ENCODE measurements at places on chromosomes 13 and 19.

- no peak for DNase-seq
Measured at GRCh38 chr19:55386493-55386971, 800 bp downstream of the RPL28 start.

GRCh38 chr19:29614780-29615179 lies 8.7 kb downstream of the POP4 start:
- no peak for DNase-seq

DNA sequence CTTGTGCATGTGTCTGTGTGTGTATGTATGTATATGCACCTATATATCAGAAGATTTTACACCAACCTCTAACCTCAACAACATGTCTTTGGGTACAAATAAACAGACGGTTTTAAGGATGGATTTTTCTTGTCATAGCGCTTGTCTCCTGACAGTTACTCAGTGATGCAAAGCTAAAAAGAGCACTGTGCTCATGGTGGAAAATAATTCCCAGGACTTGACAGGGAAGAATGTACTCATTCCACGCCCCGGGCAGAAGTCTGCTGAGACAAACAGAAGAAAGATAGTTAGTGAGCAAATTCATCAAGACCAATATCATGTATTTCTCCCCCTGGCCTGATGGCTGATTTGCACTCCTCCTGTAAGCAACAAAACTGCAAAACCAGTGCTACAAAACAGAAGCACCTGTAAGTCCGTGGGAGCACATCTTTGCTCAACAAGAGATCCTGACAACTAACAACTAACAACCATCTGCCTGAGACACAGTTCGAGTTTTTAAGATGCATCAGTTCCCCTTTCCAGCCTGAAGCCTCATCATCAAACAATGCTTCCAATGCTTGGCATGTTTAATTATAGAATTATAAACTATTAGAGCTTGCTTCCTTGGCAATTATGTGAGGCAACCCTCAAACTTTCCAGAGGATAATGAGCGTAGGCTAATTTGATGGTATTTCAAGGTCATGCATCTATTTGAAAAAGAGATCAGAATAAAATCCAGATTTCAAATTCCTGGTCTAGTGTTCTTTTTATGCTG lies 812.7 kb upstream of the MIR17HG start:
- peak; percentile 65 for DNase-seq

DNA sequence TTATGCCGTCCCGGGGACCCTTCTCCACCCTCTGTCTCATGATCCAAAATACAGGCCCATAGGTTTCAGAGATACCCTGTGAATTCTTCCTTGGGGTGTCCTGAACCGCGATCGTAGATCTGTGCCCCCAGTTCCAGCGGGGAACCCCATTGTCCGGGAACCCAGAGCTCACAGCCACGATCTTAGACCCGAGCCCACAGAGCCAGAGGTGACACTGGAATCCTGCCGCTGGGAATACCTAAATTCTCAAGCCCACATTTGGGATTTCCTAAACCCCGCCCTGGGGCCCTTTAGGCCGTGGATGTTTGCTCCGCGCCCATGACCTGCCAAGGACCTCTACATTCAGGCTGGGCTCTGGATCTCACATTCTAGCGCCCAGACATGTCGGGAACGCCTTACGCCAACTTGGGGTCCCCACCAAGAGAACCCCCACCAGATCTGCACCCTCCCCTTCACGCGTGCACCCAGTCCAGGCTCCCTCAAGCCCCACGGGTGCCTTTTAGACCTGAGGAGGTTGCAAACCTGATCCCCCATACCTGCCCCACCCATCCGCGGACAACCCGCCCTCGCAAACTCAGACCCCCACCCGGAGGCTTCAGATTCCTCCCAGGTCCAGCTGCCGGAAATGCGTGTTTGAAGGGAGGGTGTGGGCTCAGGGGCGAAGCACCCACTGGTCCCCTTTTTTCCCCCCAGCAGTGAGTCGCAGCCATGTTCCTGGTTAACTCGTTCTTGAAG lies 605 bp downstream of the CAPNS1 start:
- DNase-seq, result peak; percentile 81

GRCh38 chr13:32253911-32254399 lies 61.2 kb downstream of the ZAR1L start:
- no peak for DNase-seq

DNA sequence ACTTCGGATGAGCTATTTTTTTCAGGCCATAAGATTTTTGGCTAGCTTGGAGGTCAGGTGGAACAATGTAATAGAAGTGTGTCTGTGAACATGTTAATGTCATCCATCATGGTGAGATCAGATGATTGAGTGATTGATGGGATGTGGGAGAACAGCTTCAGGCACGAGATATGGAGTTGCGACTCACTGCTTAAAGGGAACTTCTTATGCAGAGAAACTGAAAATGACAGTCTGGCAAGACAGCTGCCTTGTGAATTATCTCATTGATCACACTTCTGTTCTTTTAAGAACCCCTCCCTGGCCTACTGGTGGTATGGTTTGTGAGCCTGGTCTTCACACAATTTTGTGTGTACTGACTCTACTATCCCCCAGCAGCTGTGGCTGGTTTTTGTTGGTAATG lies 96.0 kb downstream of the OLFM4 start:
- DNase-seq, result no peak

DNA sequence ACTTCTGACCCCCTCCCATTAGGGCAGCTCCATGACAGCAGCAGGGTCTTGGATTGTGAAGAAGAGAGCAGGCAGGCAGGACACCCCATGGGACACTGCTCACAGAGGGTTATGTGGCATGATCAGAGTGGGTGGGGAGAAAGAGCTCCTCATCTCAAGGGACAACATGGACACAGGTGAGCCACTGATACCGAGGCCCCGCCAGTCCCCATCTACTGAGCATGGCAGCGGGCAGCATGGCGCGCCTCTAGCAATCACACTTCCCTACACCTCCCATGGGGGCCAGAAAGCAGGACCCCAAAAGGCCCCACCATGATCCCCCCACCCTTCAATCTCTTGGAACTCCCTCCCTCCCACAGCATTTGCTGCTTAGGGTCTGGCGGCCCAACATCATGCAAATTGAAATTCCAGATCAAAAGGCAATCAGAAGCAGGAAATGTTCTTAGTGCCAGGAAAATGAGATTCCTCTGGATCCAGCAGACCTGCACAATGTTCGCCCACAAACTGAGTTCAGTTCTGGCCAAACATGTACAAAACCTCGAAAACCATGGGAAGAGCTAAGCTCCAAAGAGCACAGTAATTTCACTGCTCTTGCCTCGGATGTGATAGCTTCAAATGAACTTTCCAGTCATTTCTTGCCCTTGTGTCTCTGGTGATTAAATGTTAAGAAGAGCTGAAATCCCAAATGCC lies 14.8 kb downstream of the DOCK9 start:
- DNase-seq, result no peak

- no peak for DNase-seq
Measured at GRCh38 chr13:107942030-107942617, 273.2 kb downstream of the LIG4 start.

DNA sequence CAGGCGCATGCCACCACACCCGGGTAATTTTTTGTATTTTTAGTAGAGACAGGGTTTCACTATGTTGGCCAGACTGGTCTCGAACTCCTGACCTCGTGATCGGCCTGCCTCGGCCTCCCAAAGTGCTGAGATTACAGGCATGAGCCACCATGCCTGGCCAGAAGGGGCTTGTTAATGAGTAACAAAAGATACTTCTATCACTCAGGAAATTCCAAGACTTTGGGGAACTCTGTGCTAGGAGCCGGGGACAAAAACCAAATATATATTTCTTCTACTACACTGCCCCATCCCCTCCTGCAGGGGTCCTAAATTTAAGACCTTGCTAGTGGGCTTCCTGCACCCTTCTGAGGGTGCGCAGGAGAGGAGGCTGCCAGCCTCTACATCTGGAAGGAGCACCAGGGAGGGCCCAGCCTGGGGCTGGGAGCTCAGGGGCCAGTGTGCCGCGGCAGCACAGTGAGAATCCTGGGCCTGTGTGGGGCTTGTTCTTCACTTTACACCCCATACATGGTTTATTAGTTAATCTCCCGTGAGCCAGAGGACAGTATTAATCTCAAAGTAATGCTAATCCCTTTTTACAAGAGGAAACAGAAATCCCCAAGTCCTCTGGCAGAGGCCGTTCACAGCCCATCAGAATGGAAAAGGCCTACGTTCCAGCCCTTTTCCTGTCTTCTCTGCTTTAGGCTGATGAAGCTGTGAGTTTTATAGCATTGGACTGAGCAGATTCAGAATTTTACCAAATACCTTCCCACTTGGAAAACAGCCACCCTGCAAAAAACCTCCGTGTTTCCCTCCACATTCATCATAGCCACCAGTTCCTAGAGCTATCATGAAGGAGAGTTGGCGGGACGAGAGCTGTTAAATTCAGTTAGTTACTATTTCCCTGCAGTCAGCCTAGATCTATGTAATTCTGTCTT lies 44.4 kb upstream of the NPAS1 start:
- DNase-seq, result peak; percentile 52

GRCh38 chr19:6693681-6694080 lies 23.7 kb upstream of the TNFSF14 start:
- DNase-seq, result no peak

- no peak for DNase-seq
Measured at GRCh38 chr13:30846311-30846710, 59.8 kb upstream of the MEDAG start.

DNA sequence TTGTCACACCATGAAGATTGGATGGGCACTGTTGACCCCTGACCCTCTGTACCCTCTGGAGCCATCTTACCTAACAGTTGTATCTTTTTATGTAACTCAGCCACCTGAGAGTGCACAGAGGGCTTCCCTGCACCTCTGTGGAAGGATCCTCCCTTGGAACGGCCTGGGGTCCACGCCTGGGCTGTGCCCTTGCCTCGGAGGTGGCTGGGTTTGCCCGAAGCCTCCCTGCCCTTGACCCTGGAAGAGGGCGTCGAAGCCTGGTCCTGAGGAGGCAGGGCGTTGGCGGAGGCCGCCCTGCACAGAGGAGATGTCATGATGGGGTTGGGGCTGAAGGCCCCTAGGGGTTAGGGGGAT lies 241 bp downstream of the ODAD3 start:
- DNase-seq, result no peak

DNA sequence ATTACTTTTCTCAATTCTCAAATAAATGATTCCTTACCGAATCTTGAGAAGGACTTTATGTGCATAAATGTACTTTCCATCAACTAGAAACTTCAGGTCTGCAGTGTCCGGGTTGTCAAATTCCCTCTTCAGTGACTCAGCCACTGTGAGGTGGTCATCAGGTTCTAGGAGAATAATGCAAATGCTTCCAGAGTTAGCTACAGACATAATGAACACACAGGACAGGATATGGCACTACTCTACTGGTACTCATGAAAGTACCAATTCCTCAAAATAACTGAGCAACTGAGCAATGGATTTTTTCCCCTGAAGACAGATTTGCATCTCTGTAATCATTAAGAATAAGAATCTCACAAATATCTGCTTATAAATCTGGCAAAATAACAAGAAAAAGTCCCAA lies 31.2 kb downstream of the RCBTB2 start:
- DNase-seq, result no peak

DNA sequence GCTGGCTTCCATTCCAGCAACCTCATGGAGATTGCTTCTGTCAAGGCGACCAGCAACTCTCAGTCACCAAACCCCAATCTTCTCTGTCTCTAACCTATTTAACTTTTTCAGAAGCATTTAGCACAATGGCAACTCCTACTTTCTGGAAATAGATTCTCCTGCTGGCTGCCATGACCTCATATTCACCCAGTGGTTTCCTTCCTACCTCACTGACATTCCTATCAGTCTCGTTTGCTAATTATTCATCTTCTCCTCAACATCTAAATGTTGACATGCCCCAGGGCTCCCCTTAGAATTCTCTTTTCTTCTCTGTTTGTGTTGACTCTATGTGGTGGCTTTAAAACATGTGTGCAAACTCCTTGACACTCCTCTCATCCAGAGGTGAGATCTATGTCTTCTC lies 106.7 kb downstream of the OLFM4 start:
- DNase-seq, result no peak

GRCh38 chr13:101018720-101019119 lies 344.1 kb upstream of the TMTC4 start:
- peak; percentile 13 for DNase-seq

DNA sequence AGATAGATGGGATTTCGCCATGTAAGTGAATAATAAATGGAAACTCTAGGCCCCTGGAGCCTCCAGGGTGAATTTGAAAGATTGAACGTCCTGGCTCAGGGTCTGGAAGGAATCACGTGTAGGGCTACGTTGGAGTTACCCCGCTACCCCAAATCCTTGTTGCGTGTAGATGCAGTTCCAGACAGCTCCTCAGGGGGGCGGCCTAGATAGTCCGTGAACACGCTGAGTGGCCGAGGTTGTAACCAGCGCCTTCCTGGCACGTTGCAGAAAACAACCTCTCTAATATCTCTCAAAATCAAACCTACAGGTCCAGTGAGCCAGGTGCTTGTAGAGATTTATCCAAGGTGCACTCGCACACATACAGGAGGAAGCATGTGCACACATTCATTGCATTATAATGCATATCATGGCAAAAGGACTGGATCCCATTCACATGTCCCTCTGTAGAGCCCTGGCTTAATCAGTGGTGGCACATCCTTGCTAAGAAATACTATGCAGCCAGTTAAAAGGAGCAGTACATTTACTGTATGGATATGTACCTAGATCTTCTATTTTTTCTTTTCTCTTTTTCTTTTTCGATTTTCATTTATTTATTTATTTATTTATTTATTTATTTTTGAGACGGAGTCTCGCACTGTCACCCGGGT lies 2.5 kb upstream of the KEAP1 start:
- DNase-seq, result peak; percentile 82

DNA sequence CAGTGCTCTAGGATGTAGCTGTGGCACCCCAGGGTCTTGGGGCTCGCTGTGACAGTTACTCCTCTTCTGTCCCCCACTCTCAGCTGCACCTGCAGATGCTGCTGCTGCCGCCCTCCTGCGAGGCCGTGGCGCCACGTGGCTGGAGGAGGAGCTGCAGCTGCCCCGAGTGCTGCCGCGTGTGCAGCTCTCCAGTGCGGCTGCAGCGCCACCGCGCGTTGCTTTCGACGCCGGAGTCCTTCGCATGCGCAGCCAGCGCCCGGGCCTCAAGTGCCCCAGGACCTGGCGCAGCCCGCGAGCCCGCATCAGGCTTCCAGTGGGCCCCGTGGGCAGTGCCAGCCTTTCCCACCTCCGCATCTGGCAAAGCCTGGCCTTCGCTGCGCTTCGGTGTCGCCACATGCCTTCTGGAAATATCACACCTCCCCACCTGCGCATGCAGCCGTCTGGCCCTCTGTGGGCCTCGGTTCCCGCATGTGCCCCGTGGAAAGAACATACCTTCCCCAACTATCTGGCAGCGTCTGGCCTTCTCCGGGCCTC lies 692 bp upstream of the ZNF580 start:
- DNase-seq, result peak; percentile 85
